Kasumi-1 (cell line): ENCODE measurements at places on chromosomes 3 and 15.

DNA sequence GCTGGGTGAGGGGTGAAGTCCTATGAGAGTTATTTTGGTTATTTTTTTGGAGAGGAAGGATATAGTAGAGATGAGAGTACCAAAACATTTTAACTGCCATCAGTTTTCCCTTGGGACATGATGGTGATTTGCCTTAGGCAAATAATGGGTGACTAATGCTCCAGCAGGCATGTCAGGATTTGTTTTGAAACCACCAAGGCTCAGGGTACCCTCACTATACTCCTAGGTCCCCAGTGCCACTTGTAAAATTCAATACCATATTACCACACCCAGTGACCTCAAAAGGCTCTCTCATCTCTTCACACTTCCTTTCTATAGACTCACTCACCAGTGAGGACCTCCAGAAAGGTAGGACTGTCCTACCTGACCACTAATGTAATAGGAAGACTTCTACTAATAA, 83.6 kb downstream of the WDR72 start:
- no peak for DNase-seq

- peak; percentile 41 for DNase-seq
Observed at GRCh38 chr15:90020021-90020735, 19.1 kb downstream of the ZNF710 start.

DNA sequence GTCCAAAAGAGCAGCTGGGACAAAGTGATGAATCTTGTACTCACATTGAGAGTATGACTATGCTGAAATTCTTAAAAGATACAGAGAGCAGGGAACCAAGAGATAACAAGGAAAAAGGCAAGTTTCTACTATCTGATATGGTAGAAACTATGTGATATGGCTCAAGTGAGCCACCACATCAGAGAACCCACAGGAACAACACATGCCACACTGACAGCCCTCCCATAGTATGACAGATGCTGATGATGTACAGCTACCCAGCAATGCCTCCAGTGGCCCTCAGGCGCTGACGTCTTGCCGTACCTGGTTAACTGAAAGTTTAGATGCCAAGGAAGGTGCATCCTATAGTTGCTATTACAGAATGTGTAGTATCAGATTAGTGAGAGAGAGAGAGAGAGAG, 42.4 kb downstream of the CHAC1 start:
- DNase-seq, result no peak

DNA sequence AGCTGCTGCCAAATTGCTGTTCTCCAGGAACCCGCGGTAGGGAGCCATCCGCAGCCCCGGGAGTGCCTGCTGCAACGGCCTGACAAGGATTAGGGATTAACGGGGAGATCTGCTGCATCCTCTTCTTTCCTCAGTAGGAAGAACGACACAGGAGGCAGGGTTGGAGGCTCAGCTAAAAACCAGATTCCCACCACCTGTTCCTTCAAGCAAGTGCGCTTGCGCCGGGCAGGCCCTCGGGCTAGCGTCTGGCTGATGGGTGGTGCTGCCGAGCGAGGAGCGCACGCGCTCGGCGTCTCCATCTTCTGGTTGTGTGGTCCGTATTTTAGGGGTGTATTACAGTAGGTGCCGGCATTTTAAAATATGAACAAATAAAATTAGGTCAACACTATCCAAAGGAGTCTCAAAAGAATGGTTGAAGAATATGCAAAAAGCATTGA, 25.4 kb upstream of the SLC25A26 start:
- no peak for DNase-seq

GRCh38 chr15:45635191-45635638, 386 bp downstream of the SQOR start:
- DNase-seq, result peak; percentile 15

DNA sequence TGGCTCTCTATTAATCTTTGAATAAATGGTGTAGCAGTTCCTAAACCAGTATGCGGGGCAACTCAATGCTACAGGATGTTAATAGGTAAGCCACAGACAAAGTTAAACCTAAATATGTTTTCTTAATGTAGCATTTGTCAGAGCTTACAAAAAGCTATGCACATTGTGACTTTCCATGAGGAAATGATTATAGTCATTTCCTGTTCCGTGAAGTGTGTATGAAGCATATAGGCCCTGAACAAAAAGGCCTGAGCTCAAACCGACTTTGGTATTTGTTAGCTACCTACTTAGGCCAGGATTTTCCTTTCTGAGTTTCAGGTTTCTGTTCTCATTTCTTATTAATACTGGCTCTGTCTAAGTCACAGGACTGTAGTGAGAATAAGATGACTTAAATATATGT, 14.2 kb downstream of the ZNF80 start:
- no peak for DNase-seq

DNA sequence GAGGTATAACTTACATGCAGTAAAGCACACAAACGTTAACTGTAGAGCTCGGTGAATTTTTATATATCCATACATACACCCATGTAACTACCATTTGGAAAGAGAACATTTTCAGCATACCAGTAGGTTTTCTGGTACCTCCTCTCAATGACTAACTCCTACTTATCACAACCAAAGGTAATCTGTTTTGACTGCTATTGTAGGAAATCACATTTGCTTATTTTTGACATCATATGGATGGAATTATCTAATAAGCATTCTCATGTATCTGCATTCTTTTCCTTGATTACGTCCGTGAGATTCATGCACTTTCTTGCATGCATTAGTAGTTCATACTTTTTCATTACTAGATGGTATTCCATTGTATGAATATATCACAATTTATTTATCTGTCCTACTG, 76.8 kb downstream of the CSNK1G1 start:
- DNase-seq, result no peak

- DNase-seq, result no peak
Observed at GRCh38 chr3:50278123-50278879, 586 bp upstream of the LSMEM2 start.

DNA sequence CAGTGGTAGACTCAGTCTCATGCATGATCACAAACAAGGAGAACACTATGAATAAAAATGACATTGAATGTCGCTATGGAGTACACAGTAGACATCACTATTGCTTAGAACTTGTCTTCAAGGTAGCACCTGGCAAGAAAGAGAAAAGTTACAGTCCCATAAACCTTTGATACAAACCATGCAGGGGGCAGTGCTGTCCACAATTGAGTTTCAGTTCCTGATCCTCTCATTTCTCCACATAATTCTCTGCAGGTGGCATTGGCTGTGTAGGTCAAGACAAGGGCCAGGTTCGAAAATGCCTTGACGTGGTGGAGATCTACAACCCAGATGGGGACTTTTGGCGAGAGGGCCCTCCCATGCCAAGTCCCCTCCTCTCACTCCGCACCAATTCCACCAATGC, 47.9 kb downstream of the KBTBD12 start:
- no peak for DNase-seq

DNA sequence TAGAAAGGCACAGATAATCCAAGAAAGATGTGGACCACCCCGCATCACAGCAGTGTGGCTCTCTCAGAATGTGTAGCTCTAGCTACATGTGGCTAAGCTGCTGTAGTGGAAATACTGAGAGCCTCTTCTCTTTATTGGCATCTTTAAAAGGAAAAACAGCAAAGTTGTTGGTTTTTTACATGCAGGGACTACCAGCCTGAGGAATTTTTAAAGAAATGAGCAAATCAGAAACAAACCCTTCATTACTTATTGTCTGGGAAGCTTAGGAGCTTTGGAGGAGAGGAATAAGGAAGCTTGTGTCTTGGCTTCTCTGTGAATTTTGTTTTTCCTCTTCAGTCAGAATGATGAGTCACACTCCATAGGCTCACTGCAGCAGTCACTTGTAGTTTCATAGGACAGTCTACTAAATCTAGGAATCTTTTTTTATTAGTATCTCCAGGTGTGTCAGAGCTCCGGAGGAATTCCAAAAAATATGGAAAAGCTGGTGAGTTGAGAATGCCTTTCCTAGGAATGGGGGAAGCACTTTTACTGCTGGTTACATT, 27.5 kb downstream of the POLG start:
- DNase-seq, result no peak

DNA sequence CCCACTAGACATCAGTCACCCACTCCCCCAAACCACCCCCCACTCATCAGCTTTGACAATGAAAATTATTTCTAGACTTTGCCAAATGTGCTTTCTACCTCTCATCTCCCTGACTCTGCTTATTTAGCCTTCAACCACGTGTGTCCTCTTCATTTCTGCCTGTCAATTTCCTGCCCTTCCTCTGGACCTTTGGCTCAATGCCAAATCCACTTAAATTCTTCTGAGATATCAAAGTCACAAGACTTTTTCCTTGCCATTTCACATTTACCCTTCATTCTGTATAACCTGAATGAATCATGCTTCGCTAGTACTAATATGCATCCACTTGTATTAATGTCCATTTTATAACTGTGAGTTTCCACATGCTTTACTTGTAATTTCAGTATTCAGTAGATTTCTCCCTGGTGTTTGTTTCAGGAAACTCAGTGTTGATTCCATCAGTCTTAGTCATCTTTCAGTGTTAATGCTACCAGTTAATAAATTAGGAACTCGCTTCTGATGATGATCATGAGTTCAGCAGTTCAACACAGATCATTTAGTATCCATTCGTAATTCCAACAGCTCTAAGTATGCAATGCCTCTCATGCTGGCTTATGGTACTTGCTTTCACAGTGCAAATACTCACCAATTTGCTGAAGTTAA, 128.2 kb upstream of the OSTN start:
- no peak for DNase-seq

DNA sequence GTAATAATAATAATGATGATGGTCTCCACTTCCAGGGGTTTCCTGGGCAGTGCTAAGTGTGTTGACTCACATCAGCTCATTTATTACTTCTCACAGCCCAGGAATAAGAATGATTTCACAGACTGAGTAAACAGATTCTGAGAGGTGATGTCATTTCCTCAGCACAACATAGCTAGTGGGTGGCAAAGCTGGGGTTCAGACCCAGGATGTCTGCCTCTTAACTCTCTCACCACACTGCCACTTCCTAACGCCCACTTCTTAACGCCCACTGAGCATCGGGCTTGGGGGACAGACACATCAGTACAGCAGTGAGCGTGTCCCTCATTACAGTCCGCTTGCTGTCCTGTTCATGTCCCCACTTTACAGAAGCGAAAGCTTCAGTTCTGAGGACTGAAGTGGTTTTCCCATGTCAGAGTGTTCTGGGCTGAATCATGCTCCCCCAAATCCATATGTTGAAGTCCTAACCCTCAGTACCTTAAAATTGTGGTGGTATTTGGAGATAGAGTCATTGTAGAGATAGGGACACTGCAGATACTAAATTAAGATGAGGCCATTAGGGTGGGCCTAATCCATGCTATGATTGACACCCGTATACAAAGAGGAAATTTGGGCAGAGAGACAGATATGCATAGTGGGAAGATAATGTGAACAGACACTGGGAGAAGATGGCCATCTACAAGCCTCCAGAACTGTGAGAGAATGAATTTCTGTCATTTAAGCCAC, 68.0 kb downstream of the ATP2B2 start:
- DNase-seq, result no peak

DNA sequence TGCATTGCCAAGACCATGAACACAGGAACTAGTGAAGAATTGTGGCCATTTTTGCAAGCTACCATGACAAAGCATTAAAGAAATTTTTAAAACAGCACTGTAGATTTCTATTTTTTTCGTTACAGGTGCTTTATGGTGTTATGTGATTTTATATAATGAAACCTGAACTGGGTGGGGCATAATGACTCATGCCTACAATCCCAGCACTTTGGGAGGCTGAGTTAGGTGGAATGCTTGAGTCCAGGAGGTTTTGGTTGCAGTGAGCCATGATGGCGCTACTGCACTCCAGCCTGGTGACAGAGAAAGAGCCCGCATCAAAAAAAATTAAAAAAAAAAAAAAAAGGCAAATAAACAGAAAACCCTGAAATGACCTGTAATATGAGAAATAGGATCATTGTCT, 846.7 kb downstream of the EPHA3 start:
- no peak for DNase-seq

DNA sequence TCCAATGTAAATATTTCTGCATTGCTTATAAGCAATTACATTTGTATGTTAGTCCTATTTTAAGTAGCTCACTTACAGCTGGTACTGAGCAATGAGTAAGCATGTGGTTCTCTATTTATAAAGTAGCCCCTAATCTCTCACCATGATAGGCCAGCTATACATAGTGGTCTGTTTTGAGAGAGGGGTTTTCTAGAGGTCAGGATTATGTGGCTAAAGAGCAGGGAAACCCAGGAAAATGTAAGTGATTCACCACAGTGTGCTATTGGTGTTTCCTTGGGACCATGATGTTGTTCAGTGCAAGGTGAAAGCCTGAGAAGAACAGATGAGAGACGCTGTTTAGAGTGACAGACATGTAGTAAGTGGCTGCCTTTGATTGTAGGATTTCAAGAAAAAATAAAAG, 26.4 kb downstream of the RBMS3 start:
- no peak for DNase-seq

DNA sequence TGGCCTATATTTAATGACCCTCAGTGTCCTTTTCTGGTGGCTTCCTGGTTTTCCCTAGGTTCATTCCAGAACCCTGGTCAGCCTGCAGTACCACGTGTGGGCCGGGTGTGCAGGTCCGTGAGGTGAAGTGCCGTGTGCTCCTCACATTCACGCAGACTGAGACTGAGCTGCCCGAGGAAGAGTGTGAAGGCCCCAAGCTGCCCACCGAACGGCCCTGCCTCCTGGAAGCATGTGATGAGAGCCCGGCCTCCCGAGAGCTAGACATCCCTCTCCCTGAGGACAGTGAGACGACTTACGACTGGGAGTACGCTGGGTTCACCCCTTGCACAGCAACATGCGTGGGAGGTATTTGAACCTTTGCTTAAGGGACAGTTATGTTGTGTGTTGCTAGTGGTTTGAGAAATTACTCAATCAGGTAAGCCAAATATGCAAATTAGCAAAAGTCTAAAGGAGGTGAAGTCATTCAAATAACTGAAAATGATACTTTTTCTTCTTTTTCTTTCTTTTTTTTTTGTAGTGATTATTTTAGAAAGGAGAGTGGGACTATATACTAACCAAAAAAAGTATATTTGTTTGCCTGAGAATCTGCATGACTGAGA, 259.2 kb downstream of the ADAMTSL3 start:
- DNase-seq, result no peak

GRCh38 chr3:193407688-193408087, 29.1 kb upstream of the ATP13A5 start:
- DNase-seq, result no peak

DNA sequence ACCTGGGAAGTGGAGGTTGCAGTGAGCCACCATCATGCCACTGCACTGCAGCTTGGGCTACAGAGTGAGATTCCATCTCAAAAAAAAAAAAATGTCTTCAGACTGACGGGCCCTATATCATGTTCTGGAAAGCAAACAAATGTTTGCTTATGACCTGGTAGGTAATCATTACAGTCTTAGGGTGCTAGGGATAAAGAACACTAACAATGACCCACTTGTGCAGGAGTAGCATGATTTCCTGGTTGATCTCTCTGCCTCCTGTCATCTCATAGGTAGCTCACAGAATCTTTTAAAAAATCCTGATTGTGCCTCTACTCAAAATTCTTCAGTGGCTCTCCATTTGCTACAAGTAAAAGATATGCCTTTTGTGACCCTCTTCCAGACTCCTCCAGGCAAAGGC, 74.5 kb upstream of the TSPAN3 start:
- DNase-seq, result no peak

GRCh38 chr3:111619833-111620232, 24.7 kb upstream of the ZBED2 start:
- DNase-seq, result no peak
